ENCODE measurements at places on chromosomes 3 and 15. TPM values are rescaled to one million over a fixed set of nuclear protein-coding genes. Genes with fewer than 3 reads are reported as not detected.

HIGD2B gene
- total RNA-seq: 0.57 TPM

KLHL40 gene
- not detected for total RNA-seq

DNA sequence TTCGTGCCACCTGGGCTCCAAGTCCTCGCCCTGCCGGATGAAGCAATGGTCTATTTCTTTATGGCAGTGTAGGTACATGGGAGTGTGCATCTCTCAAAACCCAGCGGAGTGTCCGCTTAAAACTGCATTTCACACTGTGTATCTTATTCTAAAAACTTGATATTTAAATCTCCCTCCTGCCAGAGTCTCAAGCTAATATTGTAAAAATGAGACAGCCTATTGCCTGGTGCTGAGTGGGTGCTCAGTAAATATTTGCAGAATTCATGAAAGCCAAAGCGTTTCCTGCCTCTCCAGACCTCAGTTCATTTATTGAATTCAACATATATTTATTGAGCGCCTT, 330 bp upstream of the TBC1D2B start:
- H3K27ac ChIP-seq: peak overlapping the region; percentile 66
- no peak for DNase-seq
- H3K27me3 ChIP-seq: no peaks in the 10 kb centered on the region
- no peaks in the 10 kb centered on the region for H3K36me3 ChIP-seq

DNA sequence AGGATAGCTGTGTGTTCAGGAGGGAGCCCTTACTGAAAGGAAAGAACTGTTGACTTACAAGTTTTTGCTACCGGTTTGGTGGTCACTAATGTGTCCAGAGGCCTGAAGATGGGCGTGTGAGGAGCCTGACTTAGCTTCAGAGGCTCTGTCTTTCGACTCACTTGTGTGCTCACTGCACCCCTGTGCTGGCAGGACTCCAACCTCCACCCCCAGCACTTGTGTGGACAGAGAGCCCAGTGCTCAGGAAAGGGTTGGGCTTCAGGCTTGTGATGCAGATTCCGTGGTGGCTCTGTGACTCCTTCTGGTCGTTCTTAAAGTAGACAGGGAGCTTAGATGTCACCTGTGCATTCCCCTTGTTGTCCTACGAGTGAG, 100.9 kb downstream of the PGPEP1L start:
- peaks cover 3% of the 10 kb centered on the region for H3K27me3 ChIP-seq
- H3K36me3 ChIP-seq: no peaks in the 10 kb centered on the region
- H3K27ac ChIP-seq: no peak overlapping the region
- no peak for DNase-seq
- H3K4me3 ChIP-seq: no peak overlapping the region

DNA sequence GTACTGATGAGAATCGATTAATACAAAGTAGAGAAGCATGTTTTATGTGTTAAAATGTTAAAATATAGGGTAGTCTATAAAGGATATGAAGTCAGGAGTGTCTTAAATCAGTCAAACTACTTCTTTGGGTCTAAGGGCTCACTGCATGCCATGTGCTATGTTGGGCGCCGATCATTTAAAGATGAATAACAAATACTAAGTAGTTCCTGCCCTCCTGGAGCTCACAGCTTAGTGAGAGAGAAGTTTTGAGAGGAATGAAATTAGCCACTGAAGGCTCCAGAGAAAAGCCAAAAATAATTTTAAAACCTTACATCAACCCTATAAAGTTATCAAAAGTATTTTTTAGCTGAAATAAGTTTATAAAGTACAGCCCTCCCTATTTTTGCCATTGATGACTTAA, 44.5 kb downstream of the BLM start:
- DNase-seq: no peak
- H3K4me1 ChIP-seq: no peaks in the 10 kb centered on the region
- no peak overlapping the region for H3K4me3 ChIP-seq
- H3K36me3 ChIP-seq: no peaks in the 10 kb centered on the region
- no peak overlapping the region for H3K27ac ChIP-seq

GRCh38 chr15:69523010-69524001, 70.7 kb downstream of the RPLP1 start:
- peak; percentile 38 for DNase-seq
- no peak overlapping the region for H3K4me3 ChIP-seq
- H3K27me3 ChIP-seq: no peaks in the 10 kb centered on the region

DNA sequence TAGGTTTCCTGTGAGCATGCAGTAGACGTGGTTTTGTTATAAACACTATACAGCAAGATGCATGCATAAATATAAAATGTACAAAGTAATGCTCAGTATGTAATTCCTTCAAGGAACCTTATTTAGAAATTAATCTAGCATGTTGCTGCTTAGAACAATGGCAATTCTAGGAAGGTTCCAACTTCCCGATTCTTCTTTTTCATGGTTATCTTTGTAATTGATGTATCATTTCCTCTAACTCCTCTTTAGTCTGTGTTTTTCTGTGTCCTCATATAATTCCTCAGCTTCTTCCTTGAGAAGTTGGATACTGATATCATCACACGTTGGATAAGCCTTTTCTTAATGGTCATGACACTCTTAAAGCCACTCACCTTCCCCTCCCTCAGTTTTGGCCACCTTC, 3.5 kb downstream of the TSEN2 start:
- no peak overlapping the region for H3K4me3 ChIP-seq
- peaks cover 14% of the 10 kb centered on the region for H3K4me1 ChIP-seq
- H3K27me3 ChIP-seq: no peaks in the 10 kb centered on the region

Data from naive thymus-derived CD4-positive, alpha-beta T cell (primary cell).